ENCODE measurements at places on chromosomes 2 and 18. TPM values are rescaled to one million over a fixed set of nuclear protein-coding genes. Genes with fewer than 3 reads are reported as not detected.

Gene ABCB11
- not detected for polyA plus RNA-seq

Gene CRYBA2
- polyA plus RNA-seq, result not detected

DNA sequence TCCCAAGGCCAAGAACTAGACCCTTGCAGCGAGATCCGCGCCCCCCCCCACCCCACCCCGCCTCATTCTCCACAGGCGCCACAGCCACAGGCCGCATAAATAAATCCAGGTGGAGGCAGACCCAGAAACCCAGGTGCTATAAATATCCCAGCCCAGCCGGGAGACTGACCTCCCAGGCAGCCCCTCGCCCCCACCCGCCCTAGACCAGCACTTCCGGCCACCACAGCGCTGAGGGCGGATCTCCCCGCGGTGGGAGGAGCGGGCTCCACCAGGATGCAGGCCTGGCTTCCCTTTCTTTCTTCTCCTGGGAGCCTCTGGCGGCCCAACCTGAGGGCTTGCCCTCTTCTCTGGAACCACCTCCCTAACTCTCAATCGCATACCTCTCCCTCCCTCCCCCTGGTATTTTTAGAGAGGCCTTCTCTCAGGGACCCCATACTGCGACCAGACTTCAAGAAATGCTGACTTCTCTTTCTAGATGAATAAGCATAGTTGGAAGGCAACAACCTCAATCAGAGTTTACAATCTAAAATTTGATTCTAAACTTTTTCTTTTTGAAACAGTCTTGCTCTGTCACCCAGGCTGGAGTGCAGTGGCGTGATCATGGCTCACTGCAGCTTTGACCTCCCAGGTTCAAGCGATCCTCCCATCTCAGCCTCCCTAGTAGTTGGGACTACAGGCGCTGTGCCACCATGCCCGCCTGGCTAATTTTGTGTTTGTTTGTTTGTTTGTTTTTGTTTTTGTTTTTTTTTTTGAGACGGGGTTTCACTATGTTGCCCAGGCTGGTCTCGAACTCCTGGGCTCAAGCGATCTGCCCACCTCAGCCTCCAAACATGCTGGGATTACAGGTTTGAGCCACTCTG lies 55.0 kb downstream of the PKDCC start:
- no peaks in the 10 kb centered on the region for H3K36me3 ChIP-seq
- no peak overlapping the region for H3K4me3 ChIP-seq
- no peaks in the 10 kb centered on the region for H3K4me1 ChIP-seq
- H3K27ac ChIP-seq, result peak overlapping the region; percentile 1
- H3K27me3 ChIP-seq, result no peaks in the 10 kb centered on the region

GRCh38 chr2:104050656-104051242 lies 803.2 kb upstream of the POU3F3 start:
- H3K36me3 ChIP-seq, result no peaks in the 10 kb centered on the region
- H3K27me3 ChIP-seq, result no peaks in the 10 kb centered on the region
- H3K4me1 ChIP-seq, result no peaks in the 10 kb centered on the region
- no peak overlapping the region for H3K4me3 ChIP-seq

DNA sequence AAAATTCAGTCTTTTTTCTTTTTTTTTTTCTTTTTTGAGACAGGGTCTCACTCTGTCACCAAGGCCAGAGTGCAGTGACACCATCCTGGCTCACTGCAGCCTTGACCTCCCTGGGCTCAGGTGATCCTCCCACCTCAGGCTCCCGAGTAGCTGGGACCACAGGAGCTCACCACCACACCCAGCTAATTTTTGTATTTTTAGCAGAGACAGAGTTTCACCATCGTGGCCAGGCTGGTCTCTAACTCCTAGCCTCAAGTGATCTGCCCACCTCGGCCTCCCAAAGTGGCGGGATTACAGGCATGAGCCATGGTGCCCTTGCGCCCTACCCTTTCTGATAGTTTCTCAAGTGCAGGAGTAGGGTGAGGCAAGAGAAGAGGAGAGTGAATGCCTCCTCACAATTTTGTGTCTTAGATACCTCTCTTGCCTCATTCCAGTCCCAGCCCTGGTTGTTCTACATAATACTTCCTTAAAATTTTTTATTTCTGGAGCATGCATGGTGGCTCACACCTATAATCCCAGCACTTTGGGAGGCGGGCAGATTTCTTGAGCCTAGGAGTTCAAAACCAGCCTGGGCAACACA lies 68.2 kb upstream of the CAB39 start:
- H3K27ac ChIP-seq, result no peak overlapping the region
- no peaks in the 10 kb centered on the region for H3K27me3 ChIP-seq
- H3K36me3 ChIP-seq, result no peaks in the 10 kb centered on the region
- H3K4me3 ChIP-seq, result no peak overlapping the region
- no peak for DNase-seq

- H3K4me1 ChIP-seq, result no peaks in the 10 kb centered on the region
- no peak overlapping the region for H3K27ac ChIP-seq
- H3K4me3 ChIP-seq, result no peak overlapping the region
- no peak for DNase-seq
Observed at GRCh38 chr2:83516503-83516902, 942.6 kb downstream of the SUCLG1 start.

DNA sequence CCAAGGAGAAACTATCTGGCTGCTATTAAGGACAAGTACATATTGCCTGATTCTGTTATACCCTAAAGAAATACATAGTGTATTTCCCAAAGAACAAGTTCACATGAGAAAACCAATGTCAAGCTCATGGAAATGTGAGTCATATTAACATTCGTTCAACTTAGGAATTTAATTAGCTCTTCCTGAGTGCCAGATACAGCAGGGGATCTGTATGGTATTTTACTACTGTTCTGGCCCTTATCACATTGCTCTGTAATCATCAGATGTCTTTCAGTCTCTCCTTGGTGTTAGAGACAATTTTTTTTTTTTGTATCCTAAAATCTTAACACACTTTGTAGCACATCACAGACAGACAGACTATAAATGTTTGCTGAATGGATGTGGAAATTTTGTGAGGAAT lies 395.0 kb upstream of the CRIM1 start:
- no peak overlapping the region for H3K4me3 ChIP-seq
- no peak overlapping the region for H3K27ac ChIP-seq
- no peaks in the 10 kb centered on the region for H3K4me1 ChIP-seq
- H3K36me3 ChIP-seq, result no peaks in the 10 kb centered on the region
- DNase-seq, result no peak
- no peaks in the 10 kb centered on the region for H3K27me3 ChIP-seq

GRCh38 chr2:241008711-241009121 lies 10.3 kb downstream of the SNED1 start:
- H3K27ac ChIP-seq, result no peak overlapping the region
- peak; percentile 54 for DNase-seq
- H3K4me3 ChIP-seq, result no peak overlapping the region

- H3K27ac ChIP-seq, result no peak overlapping the region
- no peak overlapping the region for H3K4me3 ChIP-seq
- H3K27me3 ChIP-seq, result no peaks in the 10 kb centered on the region
- no peaks in the 10 kb centered on the region for H3K36me3 ChIP-seq
Observed at GRCh38 chr2:146632707-146633106, 1212.1 kb upstream of the ACVR2A start.

- DNase-seq, result peak; percentile 73
- peak overlapping the region; percentile 98 for H3K4me3 ChIP-seq
- H3K36me3 ChIP-seq, result no peaks in the 10 kb centered on the region
- H3K4me1 ChIP-seq, result peaks cover 4% of the 10 kb centered on the region
Observed at GRCh38 chr2:160407393-160408172, 86.0 kb downstream of the RBMS1 start.

- no peak for DNase-seq
- H3K27ac ChIP-seq, result no peak overlapping the region
- no peaks in the 10 kb centered on the region for H3K36me3 ChIP-seq
Observed at GRCh38 chr18:63867368-63868125, 20.0 kb upstream of the SERPINB2 start.

DNA sequence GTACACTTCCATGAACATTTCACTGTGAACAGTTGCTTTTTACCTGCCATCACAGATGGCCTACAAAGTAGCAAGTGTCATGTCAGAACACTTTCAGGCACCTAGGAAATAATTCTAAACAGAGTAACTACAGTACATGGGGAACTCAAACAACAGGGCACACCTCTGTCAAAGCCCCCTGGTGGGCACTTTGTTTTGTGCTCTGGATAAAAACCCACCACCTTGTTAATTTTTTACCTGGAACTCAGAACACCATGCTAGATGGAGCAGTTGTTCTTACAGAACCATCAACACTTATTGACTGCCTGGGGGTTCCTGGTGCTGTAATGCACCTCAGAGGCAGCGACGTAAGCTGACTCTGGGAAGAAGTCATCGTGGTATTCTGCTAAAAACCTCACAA lies 2.3 kb downstream of the MSL3B start:
- H3K4me1 ChIP-seq, result no peaks in the 10 kb centered on the region
- H3K36me3 ChIP-seq, result no peaks in the 10 kb centered on the region
- no peak overlapping the region for H3K4me3 ChIP-seq
- no peak for DNase-seq
- peaks cover 2% of the 10 kb centered on the region for H3K27me3 ChIP-seq

DNA sequence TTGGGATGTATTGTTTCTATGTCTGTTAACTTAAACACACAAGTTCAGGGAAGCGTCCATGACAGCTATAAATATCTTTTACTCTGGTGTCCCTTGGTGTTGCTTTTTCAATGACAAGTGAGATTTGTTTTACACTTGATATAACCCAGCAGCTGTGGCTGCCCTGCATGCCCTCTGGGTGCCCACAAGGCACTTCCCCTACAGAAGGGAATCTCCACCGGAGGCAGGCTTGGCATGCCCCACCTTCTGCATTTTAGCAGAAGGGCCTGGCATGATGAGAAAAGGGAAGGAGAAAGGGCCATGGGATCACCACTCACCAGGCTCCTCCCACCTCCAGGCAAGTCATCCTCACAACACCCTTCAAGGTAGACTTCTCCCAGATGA lies 68.7 kb downstream of the TMEM247 start:
- no peaks in the 10 kb centered on the region for H3K27me3 ChIP-seq
- H3K36me3 ChIP-seq, result no peaks in the 10 kb centered on the region
- H3K4me3 ChIP-seq, result no peak overlapping the region
- H3K27ac ChIP-seq, result no peak overlapping the region

Gene ASB18
- not detected for polyA plus RNA-seq

Gene BCL11A
- 4.4 TPM for polyA plus RNA-seq

- H3K27ac ChIP-seq, result no peak overlapping the region
- no peaks in the 10 kb centered on the region for H3K36me3 ChIP-seq
Observed at GRCh38 chr2:8661235-8661634, 20.6 kb upstream of the ID2 start.

DNA sequence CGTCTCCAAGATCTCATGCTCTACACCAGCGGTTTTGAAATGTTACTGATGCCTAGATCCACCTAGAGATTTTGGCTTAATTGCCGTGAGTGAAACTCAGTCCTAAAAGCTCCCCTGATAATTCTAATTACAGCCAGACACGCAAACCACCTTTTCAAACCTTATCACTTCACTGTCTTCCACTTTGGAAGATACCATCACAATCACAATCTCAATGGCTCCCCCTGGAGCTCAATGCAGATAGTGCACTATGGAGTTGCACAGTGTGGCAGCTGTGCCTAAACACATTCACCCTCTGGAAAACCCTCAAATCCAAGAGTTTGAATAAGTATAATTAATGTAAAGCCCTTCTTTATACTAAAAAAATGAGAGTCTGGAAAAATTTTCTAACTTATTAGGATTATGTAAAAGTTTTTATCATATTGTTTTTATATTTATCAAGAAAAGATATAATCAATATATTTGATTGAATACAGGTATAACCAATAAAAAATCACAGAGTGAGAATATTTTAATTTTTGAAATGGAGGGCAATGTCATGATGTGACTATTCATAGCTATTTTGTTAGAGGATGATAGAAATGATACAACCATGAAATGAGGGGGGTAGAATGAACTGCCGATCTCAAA lies 102.9 kb upstream of the SLC8A1 start:
- DNase-seq, result peak; percentile 74
- H3K27me3 ChIP-seq, result no peaks in the 10 kb centered on the region
- no peak overlapping the region for H3K4me3 ChIP-seq
- H3K4me1 ChIP-seq, result no peaks in the 10 kb centered on the region
- no peak overlapping the region for H3K27ac ChIP-seq

Gene IL1F10
- polyA plus RNA-seq, result not detected

GRCh38 chr2:233350708-233351107 lies 3.6 kb upstream of the DGKD start:
- H3K4me3 ChIP-seq, result no peak overlapping the region
- H3K27ac ChIP-seq, result no peak overlapping the region
- H3K27me3 ChIP-seq, result no peaks in the 10 kb centered on the region
- H3K4me1 ChIP-seq, result no peaks in the 10 kb centered on the region
- no peak for DNase-seq

- H3K27ac ChIP-seq, result no peak overlapping the region
- H3K36me3 ChIP-seq, result no peaks in the 10 kb centered on the region
- no peak for DNase-seq
- H3K4me1 ChIP-seq, result no peaks in the 10 kb centered on the region
- no peaks in the 10 kb centered on the region for H3K27me3 ChIP-seq
- no peak overlapping the region for H3K4me3 ChIP-seq
Observed at GRCh38 chr2:225100269-225100668, 58.0 kb upstream of the DOCK10 start.
